Activated T-cell treated with anti-CD3 and anti-CD28 coated beads for 1 hour (primary cell): ENCODE measurements at places on chromosomes 3 and 15.

- no peak for DNase-seq
Measured at GRCh38 chr3:110293660-110294059, 778.0 kb upstream of the NECTIN3 start.

DNA sequence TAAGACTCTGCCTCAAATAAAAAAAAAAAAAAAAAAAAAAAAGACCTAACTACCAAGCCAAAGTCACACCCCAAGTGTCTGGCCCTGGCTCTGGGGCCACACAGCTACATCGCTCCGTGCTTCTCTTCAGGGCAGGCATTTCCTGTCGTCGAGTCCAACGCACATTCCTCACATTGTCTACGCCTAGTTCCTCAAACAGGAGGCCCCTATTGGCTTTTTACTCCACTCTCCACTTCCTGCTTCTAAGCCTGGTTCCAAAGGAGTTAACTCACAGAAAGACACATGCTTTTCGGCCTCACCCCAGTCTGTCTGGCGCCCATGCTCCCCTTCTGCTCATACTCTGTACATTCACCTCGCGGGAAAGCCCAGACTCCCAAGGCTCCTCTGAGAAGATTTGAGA lies 28.8 kb downstream of the KNG1 start:
- no peak for DNase-seq

DNA sequence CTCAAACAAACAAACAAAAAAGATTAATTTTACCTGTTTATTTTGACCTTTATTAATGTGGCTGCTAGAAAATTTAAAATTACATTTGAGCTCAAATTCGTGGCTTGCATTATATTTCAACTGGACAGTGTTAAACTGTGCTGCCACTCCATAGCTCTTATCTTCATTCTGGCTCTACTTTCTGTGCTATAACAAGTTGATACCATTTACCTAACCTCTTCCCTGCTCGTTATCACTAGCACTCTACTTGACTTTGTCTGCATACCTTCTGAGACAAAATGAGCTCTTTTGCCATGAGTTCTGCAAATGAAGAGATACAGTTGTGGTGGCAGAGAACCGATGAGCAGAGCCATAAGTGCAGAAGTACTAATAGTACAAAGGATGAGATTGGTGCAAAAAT lies 26.4 kb downstream of the MINDY2 start:
- no peak for DNase-seq

GRCh38 chr15:66233487-66234415 lies 19.8 kb downstream of the MEGF11 start:
- no peak for DNase-seq

- no peak for DNase-seq
Measured at GRCh38 chr15:78072080-78072892, 5.2 kb downstream of the TBC1D2B start.

GRCh38 chr15:38021259-38021658 lies 86.8 kb downstream of the TMCO5A start:
- no peak for DNase-seq

DNA sequence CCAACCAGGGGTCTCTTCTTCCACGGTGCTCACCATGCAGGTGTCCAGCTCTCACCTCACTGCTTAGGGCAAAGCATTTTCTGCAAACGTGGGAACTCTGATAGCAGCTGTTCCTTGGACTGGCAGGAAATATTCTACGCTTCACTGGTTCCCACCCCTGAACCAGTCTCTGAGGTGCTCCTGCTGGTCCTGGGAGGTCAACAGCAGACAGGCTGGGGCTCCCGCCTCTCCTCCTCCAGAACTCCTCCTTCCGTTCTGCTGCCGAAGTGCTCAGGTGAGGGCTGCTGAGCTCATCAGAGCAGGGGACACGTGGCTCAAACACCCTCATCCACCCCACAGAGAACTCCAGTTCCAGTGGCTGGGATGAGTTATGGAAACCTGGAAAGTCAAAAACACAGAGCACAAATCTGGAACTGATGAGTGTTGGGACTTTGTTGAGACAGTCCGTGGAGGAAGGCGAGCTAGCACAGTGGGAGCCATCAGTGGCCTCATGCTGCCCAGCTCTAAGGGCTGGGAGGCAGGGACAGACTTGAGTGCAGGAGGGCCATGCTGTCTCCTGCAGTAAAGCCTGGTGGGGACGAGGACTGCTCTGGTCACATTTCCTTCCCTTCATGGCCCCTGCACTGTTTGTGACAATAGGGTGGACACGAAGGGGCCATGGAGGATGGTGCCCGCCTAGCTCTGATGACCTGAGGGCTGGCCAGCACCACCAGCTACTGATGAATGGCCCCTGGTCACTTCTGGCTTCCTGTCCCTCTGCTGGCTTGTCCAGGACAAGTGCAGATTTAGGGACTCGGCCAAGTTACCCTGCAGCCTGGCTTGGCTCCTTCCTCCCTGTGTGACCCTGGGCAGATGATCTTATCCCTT lies 137.8 kb downstream of the KLF13 start:
- no peak for DNase-seq

GRCh38 chr3:48194446-48195071 lies 6.3 kb upstream of the CDC25A start:
- no peak for DNase-seq

GRCh38 chr15:95558916-95559315 lies 771.6 kb upstream of the NR2F2 start:
- no peak for DNase-seq

- DNase-seq: no peak
Measured at GRCh38 chr3:110494728-110495127, 576.9 kb upstream of the NECTIN3 start.
